ENCODE measurements at places on chromosomes 4 and X.

DNA sequence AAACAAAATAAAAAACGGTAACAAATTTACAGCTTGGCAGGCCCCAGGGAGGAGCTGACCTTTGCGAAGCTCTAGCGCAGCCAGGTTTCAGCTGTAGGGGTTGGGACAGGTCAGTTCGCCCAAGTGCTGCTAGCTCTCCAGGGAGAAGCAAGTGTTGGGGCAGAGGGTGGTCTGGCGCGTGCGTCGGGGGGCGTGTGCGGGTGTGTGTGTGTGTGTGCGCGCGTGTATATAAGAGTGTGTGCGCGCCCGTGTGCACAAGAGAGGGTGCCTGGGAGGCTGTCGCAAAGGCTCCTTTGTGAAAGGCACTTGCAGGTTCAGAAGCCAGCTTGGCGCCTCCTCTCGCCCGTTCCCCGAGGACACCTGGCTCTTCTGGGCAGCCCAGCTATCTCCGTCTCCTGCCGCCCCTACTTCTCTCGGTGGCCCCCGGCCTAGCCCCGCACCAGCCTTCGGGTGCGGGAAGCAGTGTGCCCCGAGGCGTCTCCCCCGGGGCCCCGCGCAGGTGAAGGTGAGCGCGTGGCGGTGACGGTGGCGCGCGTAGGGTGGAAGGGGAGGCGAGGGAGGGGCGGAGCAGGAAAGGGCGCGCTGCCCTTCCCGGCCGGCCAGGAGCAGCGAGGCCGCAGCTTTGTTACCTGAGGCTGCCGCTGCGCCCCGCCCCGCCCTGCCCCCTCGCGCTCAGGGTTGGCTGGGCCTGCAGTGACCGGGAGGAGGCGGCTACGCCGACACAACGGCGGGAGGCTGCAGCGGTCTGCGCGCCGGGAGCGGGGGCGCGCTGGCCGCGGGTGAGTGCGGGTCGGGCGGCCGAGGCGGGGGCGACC, at the start of gene FHDC1:
Gene FHDC1 (plus strand): TSS at position 693 of the 815 bp plus-strand sequence. CDS start 6,735 bp downstream, outside the sequence.
- no peak for DNase-seq

DNA sequence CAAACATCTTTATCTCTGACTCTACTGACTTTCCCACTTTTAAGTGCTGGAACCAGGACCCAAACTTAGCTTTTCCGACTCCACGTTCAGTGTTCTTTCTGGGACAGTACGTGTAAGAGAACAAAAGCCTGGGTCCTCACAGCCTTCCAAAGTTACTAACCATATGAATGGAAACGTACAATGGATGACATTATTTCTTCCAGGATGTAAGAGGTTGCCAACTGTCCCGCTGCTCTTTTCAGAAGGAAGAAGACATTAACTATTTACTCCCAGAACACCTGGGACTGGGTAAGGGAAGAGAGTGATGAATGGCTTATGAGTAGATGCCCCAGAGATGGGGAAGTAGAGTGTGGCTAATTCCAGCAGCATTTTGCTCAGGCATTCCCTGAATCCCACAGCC, 114.7 kb downstream of the TRAPPC11 start:
- DNase-seq, result no peak

DNA sequence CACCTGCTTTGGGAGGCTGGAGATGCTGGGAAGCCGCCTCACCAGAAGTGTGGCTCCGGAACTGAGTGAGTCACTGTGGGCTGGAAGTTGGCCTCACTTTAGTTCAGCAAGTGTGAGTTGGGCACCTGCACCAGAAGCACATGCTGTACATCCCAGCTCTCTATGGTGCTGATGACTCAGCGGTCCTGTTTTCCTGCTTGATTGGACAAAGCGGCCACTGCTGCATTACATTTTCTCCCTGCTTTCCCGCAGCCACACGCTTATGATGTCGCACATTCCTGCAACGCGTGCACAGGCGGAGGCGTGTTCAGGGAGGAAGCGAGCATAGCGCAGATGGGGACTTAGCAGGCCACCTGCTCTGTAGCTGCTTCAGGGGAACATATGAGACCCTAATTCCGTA, 26.7 kb upstream of the CLDN34 start:
- DNase-seq, result peak; percentile 60

DNA sequence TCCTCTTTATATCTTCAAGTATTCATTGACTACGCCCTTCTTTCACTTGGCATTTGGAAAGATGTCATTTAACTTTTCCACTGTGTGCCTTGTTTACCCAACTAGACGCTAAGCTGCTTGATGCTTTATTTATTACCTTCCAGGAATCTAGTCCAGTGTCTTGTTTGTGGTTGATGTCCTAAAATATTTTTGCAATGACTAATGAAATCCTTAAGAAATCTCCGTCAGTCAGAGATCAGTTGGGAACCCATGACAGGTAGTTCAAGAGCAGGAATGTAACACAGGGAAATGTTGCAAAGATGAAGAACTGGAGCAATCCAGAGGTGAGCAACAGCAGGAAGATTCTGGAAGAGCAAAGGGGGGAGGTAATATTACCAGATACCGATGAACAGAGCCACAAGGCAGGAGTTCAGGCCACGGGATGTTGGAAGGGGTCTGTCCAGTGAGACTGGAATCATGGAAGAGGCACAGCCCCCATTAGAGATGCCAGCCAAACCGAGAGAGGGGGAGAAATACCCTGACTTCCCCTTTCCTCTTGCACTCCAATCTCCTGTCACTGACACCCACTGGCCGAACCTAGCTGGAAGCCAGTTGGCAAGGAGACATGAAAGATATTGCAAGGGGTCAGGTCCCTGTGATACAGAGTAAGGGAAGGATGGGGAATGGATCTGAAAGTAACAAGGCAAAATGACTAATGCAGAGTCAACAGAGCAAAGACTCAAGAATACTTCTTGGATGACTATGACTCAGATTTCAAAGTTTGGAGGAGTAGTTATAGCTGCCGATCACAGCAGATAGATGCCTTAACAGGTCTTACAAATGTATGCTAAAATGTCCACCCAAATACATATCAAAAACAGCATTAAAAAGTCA, 62.7 kb upstream of the PHKA2 start:
- no peak for DNase-seq

GRCh38 chr4:67608027-67608426, 49.5 kb downstream of the STAP1 start:
- DNase-seq, result no peak

GRCh38 chrX:31012509-31013025, 59.3 kb downstream of the FTHL17 start:
- DNase-seq, result no peak

GRCh38 chr4:113300471-113300928, 251.0 kb downstream of the ANK2 start:
- no peak for DNase-seq

DNA sequence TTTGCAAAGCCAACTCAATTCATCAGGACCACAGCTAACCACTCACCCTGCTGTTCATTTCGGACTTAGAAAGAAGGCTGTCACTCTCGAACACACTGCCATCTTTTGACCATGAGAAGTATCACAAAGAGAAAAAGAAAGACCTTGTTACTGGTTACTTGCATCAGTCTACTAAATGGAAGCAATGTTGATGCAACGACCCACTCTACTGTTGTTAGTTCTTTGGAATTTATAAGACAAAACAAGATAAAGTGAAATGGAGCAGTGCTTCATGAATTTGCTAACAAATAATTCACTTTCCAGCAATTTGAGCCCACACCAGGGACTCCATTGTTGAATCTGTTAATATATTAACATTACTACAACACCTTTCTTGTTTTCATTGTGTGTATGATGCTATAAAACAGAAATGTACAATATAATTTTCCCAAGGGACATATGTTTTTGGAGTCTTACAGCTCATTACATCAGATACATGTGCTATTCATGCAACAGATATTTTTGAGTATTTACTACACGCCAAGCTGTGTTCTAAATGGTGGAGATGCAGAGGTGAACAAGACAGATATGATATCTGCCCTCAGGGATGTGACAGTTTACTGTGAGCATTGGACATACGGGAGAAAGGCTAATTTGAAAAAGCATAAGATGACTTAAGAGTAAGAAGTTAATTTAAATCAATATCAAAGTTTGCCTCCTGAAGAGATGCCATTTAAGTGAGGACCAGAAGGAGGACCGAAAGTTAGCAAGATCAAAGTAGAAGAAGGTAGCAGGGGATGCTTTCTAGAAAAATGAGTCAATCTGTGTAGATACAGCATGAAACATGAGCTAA, 87.2 kb downstream of the AREG start:
- DNase-seq, result no peak

DNA sequence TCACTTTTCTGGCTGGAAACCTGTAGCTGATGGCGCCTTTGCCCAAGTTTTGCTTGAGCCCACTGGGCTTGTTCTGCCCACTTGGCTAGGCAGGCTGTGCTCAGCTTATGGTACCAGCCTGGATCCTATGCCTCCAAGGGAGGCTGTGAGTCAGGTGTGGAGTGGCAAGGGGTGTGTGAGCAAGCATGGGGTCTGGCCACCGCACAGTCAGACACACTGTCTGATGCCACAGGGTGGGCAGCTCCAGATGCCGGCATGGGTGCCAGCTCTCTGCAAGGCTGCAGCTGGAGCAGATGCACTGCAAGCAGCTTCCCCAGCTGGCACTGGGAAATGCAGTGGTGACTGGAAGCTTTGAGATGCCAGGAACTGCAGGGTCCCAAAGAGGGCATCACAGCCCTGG, 16.3 kb upstream of the GIMD1 start:
- DNase-seq, result no peak

GRCh38 chr4:81675791-81676393, 204.2 kb upstream of the RASGEF1B start:
- DNase-seq, result no peak

DNA sequence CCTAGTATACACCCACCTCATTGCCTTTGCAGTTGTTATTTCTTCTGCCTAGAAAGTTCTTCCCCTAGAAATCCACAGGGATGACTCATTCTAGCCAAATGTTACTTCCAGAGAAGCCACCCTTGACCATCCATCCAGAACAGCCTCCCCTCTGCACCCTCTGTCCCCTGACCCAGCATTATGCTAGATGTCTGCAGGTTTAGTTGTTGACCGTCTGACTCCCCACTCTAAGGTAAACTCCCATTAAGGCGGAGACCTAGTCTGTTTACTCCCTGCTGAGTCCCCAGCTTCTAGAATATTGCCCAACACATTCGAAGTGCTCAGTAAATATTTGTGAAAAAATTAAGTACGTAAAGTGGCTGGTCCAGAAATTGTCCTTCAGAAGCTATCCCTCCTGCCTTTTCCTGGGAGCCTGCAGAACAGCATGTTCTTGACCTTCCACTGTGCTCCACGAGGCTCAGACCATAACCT, 11.0 kb downstream of the SRD5A3 start:
- no peak for DNase-seq

GRCh38 chr4:7043284-7044136, at the start of gene TADA2B:
TADA2B (plus strand) TSS chr4:7043372; CDS start chr4:7043580, 208 bp downstream.
- peak; percentile 42 for DNase-seq
